ENCODE measurements at places on chromosomes 2 and 18. TPM values are rescaled to one million over a fixed set of nuclear protein-coding genes. Genes with fewer than 3 reads are reported as not detected.

Gene GPR45
- total RNA-seq = not detected

Gene SERPINB3
- total RNA-seq = 32.5 TPM

Gene FER1L5
- total RNA-seq = under 0.01 TPM

Gene ABHD3
- 10.6 TPM for total RNA-seq

Gene MC2R
- not detected for total RNA-seq

Gene LYG2
- total RNA-seq = not detected

Gene GRP
- not detected for total RNA-seq

Gene CTAGE1
- not detected for total RNA-seq

Gene SLC66A2
- total RNA-seq = 42.0 TPM

Gene PARD3B
- 3.0 TPM for total RNA-seq

Gene CLEC4F
- not detected for total RNA-seq

Gene ITPRIPL1
- total RNA-seq = 2.3 TPM

Gene CERKL
- 0.36 TPM for total RNA-seq

Gene HAAO
- 0.50 TPM for total RNA-seq

Gene FAM110C
- 16.2 TPM for total RNA-seq

Gene ERMN
- not detected for total RNA-seq

Gene REG1A
- total RNA-seq = not detected

Gene CAVIN2
- total RNA-seq = 9.3 TPM

Gene HNMT
- 2.1 TPM for total RNA-seq

Gene CD302
- total RNA-seq = under 0.01 TPM

Gene ASIC4
- total RNA-seq = not detected

Gene GAL3ST2
- total RNA-seq = not detected

Gene UGT1A4
- total RNA-seq = 1.8 TPM

Gene SERPINB11
- under 0.01 TPM for total RNA-seq

Gene SERPINB4
- total RNA-seq = 63.5 TPM

Gene ATL2
- 224 TPM for total RNA-seq

Gene PIEZO2
- not detected for total RNA-seq

Gene RIT2
- not detected for total RNA-seq

Gene EPAS1
- 223 TPM for total RNA-seq

Gene SAG
- not detected for total RNA-seq

Gene ABCG8
- not detected for total RNA-seq

Gene NPPC
- total RNA-seq = not detected

Gene MEIS1
- total RNA-seq = 16.1 TPM

Gene DSC2
- 226 TPM for total RNA-seq

Gene DSG1
- 4.4 TPM for total RNA-seq

Gene MOCOS
- 63.1 TPM for total RNA-seq

Gene RNU2-63P
- total RNA-seq = 51.9 TPM

Gene IL37
- total RNA-seq = not detected

Gene EHBP1
- total RNA-seq = 222 TPM

Gene PSME4
- 67.8 TPM for total RNA-seq

Gene GBX2
- total RNA-seq = not detected

Gene CXCR4
- not detected for total RNA-seq

Gene CD8A
- total RNA-seq = not detected

Gene LYPD6B
- total RNA-seq = 10.9 TPM
